ENCODE measurements at places on chromosomes 6 and 20. TPM values are rescaled to one million over a fixed set of nuclear protein-coding genes. Genes with fewer than 3 reads are reported as not detected.

- DNase-seq, result no peak
Observed at GRCh38 chr20:1144401-1145172, 26.2 kb downstream of the PSMF1 start.

Gene BPIFA1
- not detected for polyA plus RNA-seq

Gene ECT2L
- polyA plus RNA-seq, result 3.3 TPM

Gene RIN2
- 32.2 TPM for polyA plus RNA-seq

- no peak for DNase-seq
Observed at GRCh38 chr6:160167604-160168399, 46.2 kb downstream of the SLC22A1 start.

DNA sequence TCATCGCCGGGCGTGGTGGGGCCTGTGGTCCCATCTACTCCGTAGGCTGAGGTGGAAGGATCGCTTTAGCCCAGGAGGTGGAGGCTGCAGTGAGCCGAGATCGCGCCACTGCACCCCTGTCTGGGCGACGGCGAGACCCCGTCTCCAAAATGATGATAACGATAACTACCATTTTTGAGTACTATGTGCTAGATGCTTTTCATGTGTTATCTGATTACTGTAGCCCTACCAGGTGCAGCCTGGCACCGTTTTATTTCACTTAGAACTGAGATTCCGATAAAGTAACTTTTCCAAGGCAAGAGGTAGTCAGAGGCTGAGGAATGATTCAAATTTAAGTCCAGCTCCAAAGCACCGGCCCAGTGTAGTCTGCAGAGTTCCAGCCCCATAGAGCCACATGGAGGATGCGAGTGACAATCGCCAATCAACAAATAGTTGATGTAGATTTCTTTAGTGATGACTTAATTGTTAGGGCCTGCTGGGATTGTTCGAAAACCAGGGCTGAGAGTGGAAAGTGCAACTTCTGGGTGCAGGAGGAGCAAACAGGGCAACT is 727 bp downstream of the ERMARD start:
- DNase-seq, result no peak

Gene PTCHD4
- 0.24 TPM for polyA plus RNA-seq

GRCh38 chr20:19589787-19590362 is 168.2 kb upstream of the RIN2 start:
- DNase-seq, result no peak

Gene CASS4
- 23.9 TPM for polyA plus RNA-seq

Gene LMBRD1
- polyA plus RNA-seq, result 74.2 TPM

GRCh38 chr6:148291876-148292275 is 50.8 kb upstream of the SASH1 start:
- DNase-seq, result no peak

DNA sequence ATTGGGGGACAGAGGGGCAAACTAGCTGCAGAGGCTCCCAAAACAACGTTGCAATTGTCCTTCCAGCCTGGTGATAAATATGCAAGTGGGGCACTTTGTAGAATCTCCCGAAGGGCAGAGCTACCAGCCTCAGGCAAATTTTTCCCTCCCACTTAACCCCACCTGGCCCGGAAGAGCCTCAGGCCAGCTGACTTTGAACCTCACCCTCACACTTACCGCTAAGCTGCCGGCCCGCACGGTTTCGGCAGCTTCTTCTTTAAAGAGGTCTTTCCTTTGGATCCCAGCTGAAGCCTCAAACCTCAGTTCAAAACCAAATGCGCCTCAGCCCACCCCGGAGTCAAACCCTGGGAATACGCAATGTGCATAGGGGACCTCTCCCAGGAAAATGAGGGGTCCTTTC is 2.5 kb downstream of the OVOL2 start:
- no peak for DNase-seq

DNA sequence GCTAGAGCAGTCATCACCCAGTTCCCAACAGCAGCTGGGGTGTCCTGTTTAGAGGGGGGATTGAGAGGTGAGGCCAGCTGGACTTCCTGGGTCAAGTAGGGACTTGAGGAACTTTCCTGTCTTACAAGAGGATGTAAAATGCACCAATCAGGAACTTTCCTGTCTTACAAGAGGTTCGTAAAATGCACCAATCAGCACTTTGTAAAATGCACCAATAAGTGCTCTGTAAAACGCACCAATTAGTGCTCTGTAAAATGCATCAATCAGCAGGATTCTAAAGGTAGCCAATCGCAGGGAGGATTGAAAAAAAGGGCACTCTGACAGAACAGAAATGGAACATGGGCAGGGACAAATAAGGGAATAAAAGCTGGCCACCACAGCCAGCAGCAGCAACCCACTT is 225.7 kb downstream of the GMPR start:
- no peak for DNase-seq

- no peak for DNase-seq
Observed at GRCh38 chr20:37571033-37571432, 43.4 kb upstream of the BLCAP start.

Gene NUDT3
- polyA plus RNA-seq, result 16.3 TPM

- no peak for DNase-seq
Observed at GRCh38 chr6:36223706-36224105, 27.2 kb downstream of the BRPF3 start.

DNA sequence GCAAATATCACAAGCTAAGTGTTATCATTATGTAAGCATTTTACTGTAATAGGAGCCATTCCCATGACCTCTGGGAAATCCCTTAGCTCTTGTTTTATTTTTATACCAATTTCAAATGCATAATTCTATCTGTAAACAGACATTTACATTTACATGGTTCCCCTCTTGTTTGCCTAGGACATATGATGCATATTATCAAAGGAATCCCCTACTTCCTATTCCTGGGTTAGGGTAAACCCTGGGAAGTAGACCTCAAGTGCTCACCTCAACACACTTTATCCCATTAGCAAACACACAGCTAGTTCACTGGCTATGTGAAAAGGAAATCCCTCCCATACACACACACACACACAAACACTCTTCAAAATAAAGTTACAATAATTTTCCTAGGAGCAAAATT is 27.1 kb downstream of the PDE10A start:
- no peak for DNase-seq

Data from right lung (tissue), 10 donors.